Activated T-cell treated with anti-CD3 and anti-CD28 coated beads for 24 hours (primary cell): ENCODE measurements at places on chromosomes 6 and 20.

DNA sequence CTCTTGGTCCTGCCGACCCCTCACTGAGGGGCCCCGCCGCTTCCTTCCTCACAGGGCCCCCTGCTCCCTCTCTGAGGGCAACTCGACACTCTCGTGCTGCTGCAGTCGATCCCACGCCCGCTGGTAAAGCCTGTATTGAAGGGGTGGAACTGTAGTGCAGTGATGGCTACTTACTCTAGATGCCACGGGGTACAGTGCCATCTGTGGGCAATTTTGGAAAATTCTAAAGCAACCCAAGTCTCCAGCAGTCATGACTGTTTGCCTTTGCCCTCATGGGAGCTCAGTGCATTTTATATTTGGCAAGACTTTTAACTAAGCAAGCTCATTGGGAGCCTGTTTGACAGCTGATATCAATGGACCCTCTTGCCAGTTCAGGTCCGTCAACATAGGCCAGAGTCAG is 6.5 kb upstream of the C6orf136 start:
- DNase-seq: no peak

- DNase-seq: no peak
Observed at GRCh38 chr20:62366370-62367135, 559 bp downstream of the LAMA5 start.

- DNase-seq: no peak
Observed at GRCh38 chr20:42506397-42506796, 683.3 kb downstream of the PTPRT start.

DNA sequence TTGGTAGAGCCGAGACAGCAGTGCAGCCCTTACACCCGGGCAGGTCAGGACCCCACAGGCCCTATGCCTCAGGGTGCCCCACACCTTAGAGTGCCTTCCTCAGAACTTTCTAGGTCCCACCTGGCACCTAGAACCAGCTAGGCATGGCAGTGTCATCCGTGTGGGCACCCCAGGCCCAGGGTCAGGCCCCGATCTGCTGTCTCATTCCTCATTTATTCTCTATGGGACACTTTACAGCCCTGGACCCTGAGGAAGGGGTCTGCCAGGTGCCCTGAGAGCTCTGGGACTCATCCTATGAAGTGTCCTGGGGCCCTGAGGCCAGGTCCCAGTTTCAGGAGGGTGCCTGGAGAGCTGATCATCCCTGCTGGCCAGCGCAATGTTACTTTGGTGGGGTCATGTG is 8.1 kb upstream of the BPI start:
- no peak for DNase-seq
